Fibroblast of skin of right quadriceps (primary cell): ENCODE measurements at places on chromosomes 13 and 19.

DNA sequence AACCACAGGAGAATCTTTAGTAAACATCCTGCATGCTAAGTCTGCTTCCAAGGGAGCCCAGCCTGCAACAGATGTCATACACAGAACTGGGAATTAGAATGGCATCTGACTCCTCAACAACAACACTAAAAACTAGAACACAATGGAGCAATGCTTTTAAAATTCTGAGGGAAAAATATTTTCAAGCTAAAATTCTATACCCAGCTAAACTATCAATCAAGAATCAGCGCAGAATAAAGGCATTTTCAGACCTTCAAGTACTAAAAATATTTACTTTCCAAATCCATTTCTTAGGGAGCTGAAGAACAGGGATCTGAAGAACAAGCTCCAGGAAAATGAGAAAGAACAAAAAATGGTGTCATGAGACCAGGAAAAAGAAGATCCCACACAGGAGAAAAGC is 46.9 kb upstream of the CHST8 start:
- no peak for DNase-seq

DNA sequence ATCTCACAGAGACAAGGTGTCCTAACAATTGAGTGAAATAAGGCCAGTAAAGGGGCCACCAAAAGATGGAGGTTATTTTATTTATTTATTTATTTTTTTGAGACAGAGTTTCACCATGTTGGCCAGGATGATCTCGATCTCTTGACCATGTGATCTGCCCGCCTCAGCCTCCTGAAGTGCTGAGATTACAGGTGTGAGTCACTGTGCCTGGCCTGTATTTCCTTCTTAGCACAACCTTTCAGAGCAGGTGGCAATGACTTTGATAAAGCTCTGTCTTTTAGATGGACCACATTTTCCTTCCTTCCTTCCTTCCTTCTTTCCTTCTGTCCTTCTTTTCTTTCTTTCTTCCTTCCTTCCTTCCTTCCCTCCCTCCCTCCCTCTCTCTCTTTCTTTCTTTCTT is 11.0 kb upstream of the DOCK6 start:
- DNase-seq = no peak

GRCh38 chr19:50924586-50924985 is 13.4 kb upstream of the KLK4 start:
- DNase-seq = no peak

- no peak for DNase-seq
These were observed 65.1 kb downstream of the SIAH3 start for GRCh38 chr13:45786293-45786920.

- DNase-seq = no peak
These were observed 8.5 kb upstream of the ZNF91 start for GRCh38 chr19:23403581-23404324.
